Cortex of kidney (tissue), 1 donor: ENCODE measurements at places on chromosomes 5 and 9.

DNA sequence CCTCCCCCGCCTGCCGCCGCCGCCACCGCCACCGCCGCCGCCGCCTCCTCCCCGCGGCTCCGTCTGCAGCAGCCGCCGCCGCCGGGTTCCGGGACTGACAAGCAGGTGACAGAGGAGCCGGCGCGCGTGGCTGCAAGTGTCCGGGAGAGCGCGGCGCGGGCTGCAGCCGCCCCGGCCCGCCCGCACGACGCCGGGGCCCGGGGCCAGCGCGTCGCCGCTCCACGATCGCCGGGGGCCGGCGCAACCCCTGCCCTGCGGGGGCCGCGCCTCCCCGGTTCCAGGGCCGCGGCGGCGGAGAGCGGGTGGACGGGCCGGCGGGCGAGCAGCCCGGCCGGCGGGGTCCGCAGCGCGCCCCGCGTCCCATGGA lies 343 bp downstream of the LMX1B start:
- no peak for DNase-seq

DNA sequence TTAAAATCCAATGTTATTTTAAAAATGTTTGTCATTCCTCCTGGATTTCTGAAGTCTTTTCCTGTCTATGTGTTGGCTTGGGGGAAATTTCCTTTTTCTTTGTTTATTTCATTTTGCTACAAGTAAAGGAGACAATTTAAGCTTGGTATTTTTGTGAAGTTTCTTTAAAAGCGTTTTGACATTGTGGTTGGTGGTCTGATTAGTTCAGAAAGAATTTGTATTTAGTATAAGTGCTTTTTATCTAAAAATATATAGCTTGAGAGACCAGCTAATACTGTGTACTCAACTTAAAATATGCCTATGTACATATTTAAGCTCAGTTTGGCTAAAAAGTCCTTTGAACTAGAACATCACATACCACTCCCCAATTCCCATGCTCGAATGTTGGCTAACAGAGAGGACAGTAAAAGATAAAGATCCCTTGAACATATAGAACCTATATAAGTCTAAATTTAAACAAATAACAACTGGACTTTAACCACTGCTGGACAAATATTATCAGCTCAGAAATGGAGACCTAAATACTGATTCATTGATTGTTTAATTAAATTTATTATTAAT lies 237.6 kb downstream of the TLE4 start:
- DNase-seq: no peak

DNA sequence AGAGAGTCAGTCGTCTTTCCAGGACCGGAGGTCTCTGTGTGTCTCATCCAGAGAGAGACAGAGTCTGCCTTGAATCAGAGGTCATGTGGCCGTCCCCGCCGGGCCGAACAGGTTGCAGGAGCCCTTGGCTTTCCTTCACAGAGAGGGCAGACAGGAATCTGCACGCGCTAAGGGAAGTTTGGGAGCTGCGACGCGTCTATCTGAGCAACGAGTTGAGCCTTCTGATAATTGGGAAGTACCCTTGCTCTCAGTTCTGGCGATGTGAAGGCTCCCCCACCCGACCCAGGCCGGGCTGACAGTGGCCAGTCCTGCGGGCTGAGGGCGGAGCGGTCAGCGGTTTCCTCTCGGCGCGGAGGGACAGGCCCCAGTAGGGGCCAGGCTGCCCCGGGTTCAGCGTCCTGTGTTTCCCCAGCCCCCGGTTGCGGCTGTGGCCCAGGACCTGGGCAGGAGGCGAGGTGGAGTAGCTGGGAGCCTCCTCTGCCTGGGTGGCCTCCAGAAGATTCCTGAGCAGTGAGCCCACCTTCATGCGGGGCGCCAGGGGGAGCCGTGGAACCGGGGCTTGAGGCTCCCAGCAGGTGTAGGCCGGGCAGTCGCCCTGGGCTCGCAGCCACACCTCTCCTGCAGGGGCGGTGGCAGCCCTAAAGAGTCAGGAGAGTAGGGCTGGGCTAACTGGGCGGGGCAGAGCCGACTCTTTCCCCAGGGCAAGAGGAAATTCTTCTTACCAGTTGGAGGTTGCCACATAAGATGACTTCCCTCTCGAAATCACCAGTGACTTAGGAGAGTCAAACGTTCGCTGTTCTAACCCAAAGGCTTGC lies 13.9 kb downstream of the NR2F1 start:
- DNase-seq: no peak

GRCh38 chr9:114048533-114049415 lies 29.3 kb downstream of the AMBP start:
- no peak for DNase-seq

DNA sequence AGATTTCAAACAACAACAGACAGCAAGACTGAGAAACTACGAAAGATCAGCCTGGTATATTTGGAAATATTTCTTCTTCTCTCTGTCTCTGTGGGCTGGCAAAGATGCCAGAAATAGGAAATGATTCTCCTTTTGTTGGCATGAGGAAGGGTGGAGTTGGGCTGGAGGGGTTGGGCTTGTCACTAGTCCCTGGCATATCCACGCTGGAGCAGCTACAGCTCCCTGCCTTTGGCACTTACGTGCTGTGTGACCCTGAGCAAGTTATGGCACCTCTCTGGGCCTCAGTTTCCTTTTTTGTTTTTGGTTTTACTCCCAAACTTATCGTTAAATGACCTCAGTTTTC lies 354 bp upstream of the KCNMB1 start:
- no peak for DNase-seq

DNA sequence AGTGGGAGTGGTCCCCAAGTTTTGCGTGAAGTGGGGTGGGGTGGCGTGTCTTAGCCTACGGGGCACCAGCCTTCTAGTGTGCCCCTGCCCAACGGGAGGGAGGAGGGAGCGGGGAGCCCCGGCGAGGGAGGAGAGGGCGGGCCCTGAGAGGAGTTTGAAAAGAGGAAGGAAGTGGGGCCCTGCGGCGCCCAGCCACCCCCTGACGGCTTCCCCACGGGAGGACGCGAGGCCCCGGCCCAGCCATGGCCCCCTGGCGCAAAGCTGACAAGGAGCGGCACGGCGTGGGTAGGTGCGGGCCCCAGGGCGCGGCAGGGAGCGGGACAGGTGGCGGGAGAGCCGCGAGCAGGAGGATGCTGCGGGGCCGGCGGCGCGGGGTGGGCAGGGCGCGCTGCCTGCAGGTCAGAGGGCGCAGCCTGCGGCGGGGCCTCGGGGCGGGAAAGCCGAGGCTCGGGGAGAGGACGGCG lies at the start of gene DOCK2:
DOCK2 (plus strand) TSS at position 191 of the 464 bp plus-strand sequence; CDS start at position 243, 52 bp downstream.
- DNase-seq: no peak

GRCh38 chr9:80025796-80026520 lies 454.2 kb downstream of the TLE4 start:
- no peak for DNase-seq

- no peak for DNase-seq
Observed at GRCh38 chr5:168583742-168584482, 4.7 kb upstream of the PANK3 start.

DNA sequence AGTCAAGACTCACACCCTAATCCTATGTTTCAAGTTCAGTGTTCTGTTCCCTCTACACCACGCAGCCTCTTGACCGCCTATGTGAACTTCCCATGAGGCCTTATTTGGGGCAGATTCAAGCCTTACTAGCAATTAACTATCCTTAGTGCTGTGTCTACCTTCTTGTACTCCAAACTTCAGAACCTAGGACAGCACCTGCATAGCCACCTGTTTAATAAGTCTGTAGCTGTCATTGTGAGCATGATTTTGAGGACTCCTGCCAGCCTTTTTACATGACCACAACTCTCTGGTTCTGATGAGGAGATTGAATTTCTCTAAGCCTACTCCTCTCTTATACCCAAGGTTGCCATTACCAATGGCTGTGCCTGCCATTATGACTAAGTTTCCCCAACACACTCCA lies 50.8 kb upstream of the PCSK1 start:
- no peak for DNase-seq

GRCh38 chr5:5314626-5315025 lies 107.9 kb upstream of the ICE1 start:
- DNase-seq: no peak

DNA sequence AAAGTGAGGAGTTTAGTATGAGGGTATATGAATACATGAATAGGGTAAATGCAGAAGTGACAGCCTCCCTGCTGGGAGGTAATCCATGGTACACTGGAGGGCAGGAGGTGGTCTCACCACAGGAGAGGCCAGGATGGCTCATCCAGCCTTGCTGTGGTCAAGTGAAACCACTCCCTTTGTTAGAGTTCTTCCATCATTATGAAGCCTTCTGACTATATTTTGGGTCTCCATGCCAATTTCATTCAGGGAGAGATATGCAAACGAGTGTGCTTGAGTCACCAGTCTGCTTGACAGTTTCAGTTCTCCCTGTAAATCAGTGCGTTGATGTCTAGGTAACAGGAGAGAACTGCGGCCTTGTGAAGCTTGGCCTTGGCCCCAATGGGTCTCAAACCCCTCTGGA lies 16.4 kb downstream of the PPP3R2 start:
- no peak for DNase-seq

- DNase-seq: no peak
Observed at GRCh38 chr5:78364005-78364404, 3.6 kb downstream of the SCAMP1 start.

DNA sequence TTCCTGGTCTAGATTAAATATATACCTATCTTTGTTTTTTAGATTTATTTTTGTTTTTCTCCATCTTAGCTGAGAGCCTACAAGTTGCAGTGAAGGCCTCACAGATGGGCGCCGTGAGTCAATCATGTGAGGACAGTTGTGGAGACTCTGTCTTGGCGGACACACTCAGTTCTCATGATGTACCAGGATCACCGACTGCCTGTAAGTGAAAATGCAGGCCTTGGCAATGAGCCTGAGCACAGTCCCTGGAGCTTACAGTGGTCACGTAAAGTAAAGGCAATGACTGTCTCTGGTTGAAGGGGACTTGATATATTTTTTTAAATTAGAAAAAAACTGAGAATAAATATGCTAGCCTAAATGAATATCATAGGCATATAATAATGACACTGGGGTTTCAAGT lies 271.9 kb downstream of the ARHGEF28 start:
- DNase-seq: no peak

DNA sequence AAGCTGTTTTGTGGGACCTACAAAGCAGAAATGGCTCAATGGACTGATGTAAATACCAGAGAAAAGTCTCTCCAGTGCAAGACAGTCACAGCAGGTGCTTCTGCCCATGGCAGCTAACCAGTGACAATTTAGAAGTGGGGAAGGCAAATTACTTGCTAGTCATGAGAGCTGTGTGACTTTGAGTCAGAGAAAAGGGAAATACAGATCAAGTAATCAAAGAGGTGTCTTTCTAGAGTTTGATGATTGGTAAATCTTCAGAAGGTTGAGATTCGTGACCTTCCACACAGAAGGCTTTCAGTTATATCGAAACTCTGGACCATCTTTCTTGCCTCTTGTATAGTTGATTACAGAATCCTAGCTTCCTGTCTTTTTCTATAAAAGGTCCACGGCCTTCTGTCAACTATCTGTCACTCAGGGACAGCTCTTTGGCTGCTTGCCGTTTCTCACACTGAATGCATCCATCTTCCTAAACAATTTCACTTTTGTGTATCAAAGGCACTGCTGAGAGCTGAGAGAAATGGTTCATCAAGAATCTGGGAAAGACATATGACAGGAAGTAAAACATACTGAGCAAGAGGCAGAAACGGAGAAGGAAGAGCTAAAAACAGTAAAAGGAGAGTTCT lies 993.9 kb upstream of the ACO1 start:
- DNase-seq: no peak

DNA sequence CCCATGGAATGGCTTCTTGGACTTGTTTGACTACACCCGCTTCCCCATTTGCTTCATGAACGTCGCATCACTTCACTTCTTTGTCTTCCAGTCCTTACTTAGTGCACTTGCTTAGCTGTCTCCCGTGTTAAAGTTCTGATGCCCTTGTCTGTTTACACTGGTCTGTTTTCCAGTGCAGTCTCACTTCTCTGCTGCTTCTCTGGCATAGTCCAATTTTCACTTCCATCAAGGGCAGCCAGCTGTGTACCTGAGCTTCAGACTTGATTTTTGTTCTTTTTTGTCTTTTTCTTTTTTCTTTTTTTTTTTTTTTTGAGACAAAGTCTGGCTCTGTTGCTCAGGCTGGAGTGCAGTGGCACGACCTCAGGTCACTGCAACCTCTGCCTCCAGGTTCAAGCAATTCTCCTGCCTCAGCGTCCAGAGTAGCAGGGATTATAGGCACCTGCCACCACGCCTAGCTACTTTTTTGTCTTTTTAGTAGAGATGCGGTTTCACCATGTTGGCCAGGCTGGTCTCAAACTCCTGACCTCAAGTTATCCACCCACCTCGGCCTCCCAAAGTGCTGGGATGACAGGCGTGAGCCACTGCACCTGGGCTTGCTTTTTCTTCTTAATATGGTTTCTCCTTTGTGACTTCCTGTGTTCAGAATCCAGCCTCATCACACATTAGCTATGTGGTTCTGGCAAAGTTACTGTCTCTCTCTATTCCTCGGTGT lies 75.4 kb downstream of the LRRC70 start:
- no peak for DNase-seq

- no peak for DNase-seq
Observed at GRCh38 chr5:124561451-124561850, 185.0 kb downstream of the ZNF608 start.

GRCh38 chr5:38562444-38563210 lies 6.2 kb upstream of the LIFR start:
- DNase-seq: no peak

DNA sequence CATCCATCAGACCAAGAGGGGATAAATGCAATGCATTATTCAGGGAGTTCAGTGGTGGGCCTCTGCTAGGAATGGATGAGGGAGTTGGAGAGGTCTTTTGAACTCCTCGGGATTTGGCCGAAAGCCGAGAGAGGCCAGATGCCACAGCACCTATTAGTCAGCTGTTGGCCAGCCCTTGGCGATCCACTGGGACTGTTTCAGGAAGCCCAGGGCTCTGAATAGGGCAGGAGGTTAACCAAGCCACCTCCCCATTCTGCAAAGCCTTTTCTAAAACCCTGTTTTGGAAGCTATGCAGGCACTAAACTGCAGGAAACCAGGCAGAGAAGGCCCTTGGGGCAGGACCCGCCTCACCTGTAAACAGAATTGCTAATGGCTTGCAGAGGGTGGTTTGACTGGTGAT lies 37.8 kb downstream of the ASTN2 start:
- DNase-seq: no peak

DNA sequence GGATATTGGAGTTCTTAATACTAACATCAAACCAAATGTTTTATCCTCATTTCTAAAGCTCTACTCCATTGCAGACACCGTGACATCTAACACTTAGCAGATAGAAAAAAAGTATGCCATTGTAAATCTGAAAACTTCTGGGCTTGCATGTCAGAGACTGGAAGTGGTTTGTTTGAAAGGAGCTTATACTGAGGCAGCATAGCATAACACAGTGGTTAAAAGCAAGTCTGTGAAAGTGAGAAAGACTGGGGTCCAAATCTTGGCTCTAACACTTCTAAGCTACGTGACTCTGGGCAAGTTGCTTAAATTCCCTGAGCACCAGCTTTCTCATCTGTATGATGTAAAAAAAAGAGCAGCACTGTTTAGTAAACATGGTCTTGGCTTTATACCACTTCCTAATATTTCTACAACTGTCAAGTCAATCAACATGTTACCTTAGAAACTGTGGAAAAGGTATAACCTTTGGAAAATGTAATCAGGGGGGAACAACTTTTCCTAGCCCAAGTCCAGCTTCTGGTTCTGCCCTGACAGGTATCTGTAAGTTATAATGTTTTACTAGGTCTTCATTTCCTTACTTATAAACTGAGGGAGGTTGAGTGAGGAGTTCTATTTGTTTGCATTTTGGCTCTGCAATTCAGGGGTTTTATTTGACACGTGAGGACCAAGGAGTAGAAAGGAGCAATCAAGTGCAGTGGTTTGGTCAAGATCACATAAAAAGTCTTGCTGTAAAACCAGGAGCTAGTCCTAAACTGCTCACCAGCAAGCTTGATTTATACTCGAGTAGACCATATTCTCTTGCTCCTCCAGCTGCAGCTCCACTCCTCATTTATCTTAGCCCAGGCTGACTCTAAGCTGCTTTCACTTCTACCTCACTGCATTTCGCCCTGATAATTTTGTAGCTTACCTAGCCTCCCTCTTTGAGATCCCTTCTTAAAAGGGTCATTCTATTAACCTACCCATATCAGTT lies 541.0 kb downstream of the RAB3C start:
- DNase-seq: no peak
